ENCODE measurements at places on chromosomes 5 and 9.

GRCh38 chr9:10855847-10856246 is 243.0 kb upstream of the PTPRD start:
- DNase-seq = peak; percentile 9

- DNase-seq = no peak
These were observed 2.8 kb upstream of the STOML2 start for GRCh38 chr9:35105571-35106342.

- DNase-seq = no peak
These were observed 59.1 kb downstream of the ATP10B start for GRCh38 chr5:160792732-160793529.

DNA sequence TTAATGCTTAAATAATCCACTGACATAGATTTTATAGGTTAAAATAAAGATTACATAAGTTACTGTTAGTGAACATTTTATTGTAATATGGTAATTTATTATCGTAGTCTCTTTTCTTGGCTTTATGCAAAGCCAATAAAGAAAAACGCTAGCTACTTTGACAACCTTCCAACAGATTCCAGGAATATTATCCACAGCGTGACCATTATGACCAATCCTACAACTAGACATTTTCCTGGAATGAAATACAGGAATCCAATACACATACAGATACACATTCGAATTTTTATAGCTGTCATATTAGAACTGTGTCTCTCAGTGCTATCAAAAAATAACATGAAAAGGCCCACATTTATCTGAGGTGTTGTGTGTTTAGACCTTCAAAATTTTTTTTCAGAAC is 13.1 kb downstream of the RPS23 start:
- DNase-seq = no peak

Data from neuronal stem cell (in vitro differentiated cells).